T-helper 1 cell (primary cell): ENCODE measurements at places on chromosomes 13 and 19.

GRCh38 chr19:15328312-15328711, 4.0 kb downstream of the BRD4 start:
- no peak for DNase-seq

GRCh38 chr13:59755632-59756290, 408.0 kb downstream of the DIAPH3 start:
- DNase-seq, result no peak

DNA sequence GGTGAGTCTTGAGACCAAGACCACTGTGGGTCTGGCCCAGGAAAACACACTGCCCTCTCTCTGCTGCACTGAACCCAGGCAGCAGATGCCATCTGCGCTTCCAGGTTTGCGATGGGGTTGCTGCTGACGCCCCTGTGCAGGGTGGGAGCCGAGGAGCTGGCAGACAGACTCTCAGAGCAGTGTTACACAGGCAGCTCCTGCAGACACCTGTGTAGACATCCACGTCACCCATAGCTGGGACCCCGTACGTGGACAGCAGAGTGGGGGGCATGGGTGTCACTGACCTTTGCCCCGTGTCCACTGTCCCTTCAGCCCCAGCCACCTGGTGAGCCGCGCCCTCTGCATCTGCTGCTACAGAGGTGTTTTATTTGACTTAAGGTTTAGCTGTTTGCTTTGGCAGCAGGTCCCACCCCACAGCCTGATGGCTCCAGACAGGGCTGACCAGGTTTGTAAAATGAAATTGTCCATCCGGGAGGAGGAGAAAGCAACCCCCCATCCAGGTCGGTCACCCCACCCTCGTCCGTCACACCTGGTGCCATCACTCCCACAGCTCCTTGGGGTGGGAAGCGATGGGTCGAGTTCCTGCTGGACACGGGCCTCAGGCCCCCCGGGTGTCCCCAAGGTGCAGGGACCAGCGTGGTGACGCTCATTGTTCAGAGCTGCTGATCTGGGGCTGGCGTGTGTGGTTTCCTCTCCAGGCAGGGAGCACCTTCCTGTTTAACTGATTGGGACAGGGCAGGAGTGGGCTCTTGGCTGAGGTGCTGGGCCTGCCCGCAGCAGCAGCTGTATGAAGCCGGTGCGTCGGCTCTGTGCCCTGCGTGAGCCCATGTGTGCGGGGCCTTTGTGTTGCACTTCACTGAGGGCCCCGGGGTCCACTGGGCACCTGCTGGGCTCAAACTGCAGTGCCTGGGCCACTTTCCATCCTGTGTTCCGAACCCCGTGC, 28.4 kb downstream of the MCF2L start:
- DNase-seq, result no peak

GRCh38 chr13:79642596-79642995, 161.6 kb downstream of the NDFIP2 start:
- DNase-seq, result no peak

DNA sequence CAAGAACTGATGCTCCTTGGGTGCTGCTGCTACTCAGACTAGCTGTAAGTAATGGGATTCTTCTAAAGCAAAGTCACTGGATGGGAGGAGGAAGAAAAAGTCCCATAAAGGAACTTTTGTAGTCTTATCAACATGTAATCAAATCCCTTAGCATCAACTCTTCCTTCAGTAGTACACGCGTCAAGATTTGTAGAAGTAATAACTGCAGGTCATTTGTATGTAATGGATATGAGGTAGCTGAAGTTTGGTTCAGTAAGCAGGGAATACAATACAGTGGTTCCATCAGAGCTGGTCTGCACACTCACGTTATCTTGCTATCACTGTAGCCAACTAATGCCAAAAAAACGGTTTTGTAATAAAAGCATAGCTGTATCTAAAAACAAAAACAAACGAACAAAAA, 72.4 kb upstream of the ZDHHC20 start:
- no peak for DNase-seq

DNA sequence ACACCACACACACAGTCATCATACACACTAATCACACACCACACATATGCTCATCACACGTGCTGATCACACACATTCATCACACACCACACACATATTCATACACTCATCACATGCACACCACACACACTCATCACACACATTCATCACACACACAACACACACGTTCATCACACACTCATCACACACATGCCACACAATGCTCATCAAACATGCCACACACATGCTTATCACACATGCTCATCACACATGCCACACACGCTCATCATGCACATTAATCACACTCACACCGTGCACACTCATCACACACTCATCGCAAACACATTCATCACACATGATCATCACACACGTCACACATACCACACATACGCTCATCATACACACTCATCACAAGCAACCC, 47.5 kb downstream of the C1QTNF9 start:
- no peak for DNase-seq

DNA sequence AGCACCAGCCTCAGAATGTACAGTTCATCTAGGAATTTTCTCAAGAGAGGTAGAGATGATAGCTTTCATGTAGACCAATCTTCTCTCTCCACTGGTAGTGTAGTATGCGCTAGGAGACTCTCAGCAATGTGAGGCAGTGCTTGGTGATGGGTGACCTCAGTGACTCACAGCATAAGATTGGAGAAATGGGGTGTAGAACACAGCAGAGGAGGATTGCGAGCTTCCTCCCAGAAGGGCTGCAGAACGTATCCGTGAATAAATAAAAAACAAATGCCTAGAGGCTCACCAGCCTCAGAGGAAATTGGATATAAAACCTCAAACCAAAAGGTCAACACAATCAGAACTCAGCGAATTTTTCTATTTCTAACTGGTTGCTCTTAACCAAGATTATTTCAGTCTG, 182.9 kb upstream of the RXFP2 start:
- DNase-seq, result no peak

DNA sequence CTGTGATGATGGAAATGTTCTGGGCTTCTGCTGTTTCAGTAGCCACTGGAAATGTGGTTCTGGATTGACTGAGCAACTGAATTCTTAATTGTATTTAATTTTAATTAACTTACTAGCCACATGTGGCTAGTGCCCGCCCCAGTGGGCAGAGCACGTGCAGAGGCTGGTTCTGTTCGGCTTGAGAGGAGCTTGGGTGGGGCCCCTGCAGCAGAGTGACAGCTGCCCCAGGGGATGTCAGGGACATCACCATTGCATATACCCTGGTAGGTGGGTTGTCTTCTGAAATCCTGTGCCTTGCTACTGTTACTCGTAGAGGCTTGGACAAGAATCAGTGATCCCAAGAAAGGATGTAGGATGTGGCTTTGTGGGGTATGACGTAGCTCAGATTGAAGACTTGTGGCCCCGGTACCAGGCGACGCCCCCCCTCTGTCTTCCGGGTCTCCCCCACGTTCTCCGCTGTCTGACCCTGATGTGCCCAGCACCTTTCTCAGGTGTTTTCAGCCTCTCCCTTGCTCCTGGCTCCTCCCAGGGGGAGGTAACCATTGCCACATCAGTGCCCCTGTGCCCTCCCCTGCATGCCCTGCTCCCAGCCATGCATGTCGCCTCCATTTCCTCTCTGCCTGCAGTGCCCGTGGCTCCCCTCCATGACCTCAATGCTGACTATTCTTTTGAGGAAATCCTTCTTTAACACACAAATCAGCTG, 102.6 kb upstream of the RNF113B start:
- DNase-seq, result no peak

DNA sequence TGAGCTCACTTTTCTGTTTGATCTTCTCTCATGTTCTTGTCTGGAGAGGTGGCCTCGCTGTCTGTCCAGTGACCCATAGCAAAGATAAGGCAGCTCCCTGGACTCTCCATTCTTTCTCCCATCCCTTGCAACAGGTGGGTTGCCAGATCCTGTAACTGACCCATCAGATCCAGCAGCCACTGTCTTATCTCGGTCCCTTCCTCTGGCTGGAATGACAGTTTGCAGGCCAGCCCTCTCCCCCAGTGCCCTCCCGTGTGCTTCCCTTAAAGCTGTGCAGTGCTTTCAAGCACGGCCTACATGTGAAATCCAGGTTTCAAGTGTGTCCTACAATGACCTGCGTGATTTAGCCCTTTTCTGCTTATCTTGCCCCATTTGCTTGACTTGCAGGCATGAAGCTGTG, 3.7 kb downstream of the GTF3A start:
- DNase-seq, result no peak

- no peak for DNase-seq
Measured at GRCh38 chr13:78382491-78382890, 220.9 kb downstream of the POU4F1 start.

GRCh38 chr13:111659842-111660241, 339.4 kb downstream of the TEX29 start:
- DNase-seq, result no peak
